ENCODE measurements at places on chromosomes 7 and 10.

- no peak for DNase-seq
Measured at GRCh38 chr7:39702133-39702532, 78.8 kb downstream of the RALA start.

DNA sequence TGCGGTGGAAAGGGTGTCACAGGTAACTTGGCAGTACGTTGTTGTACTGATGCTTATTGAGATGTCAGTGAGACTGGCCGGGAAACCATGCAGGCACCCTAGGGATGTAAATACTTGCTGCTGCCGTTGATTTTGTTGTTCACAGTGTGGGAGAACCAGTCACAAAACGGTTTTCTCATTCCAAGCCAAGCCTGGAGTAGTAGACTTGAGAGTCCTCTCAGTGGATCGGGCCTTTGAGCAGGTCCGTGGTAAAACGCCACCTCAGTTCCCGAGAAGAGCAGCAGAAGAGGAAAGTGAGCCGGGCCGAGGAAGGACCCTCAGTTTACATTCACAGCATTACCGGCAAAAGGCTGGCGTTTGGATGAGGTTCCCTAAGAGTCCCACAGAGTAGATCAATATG lies 1.1 kb downstream of the JAKMIP3 start:
- DNase-seq: no peak

DNA sequence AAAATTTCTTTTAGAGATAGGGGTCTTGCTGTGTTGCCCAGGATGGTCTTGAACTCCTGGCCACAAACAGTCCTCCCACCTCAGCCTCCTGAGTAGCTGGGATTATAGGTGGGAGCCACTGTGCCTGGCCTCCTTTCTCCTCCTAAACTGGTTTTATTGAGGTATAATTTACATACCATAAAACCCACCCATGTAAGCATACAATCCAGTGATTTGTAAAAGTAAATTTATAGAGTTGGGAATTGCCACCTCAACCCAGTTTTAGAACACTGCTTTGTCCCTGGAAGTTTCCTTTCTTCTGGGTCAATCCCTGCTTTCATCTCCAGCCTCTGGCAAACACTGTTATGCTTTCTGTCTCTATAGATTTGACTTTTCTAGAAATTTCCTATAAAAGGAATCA lies 49.0 kb downstream of the CNNM2 start:
- no peak for DNase-seq

- DNase-seq: no peak
Measured at GRCh38 chr10:1412531-1413189, 324.7 kb downstream of the ADARB2 start.

DNA sequence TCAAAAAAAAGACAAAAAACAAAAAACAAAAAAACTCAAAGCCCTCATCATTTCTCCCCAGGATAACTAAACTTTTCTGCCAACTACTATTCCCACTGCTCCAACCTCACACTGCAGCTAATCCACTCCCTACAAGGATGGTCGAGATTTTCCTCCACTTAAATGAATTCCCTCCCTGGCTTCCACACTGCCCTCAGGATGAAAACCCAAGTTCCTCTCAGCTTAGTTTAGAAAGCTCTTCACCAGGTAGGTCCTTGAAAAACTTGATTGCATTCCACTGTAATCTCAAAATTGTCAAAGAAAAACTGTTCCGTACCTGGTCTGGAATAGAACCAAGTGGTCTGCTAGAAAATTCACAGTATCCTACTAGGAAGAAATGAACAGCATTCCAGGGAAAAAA lies 294.3 kb upstream of the KLF14 start:
- DNase-seq: no peak

Data from RPMI8226 (cell line).